ENCODE measurements at places on chromosomes 11 and 22.

DNA sequence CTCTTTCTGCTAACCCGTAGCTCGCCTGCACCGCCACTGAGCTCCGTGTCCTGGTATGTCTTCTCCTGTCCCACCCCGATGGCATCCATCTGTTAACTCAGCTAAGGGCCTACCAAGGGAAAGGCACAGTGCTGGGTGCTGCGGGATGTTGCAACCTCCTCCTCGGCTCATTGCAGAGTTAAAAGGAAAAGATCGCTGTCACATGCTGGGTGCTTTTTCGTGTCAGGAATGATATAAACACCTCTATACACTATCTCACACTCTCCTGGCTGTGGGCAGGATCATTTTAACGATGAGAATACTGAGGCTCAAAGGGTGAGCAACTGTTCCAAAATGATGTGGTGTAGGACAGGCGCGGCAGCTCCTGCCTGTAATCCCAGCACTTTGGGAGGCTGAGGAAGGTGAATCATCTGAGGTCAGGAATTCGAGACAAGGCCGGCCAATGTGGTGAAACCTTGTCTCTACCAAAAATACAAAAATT, 10.1 kb downstream of the TXN2 start:
- DNase-seq, result no peak

DNA sequence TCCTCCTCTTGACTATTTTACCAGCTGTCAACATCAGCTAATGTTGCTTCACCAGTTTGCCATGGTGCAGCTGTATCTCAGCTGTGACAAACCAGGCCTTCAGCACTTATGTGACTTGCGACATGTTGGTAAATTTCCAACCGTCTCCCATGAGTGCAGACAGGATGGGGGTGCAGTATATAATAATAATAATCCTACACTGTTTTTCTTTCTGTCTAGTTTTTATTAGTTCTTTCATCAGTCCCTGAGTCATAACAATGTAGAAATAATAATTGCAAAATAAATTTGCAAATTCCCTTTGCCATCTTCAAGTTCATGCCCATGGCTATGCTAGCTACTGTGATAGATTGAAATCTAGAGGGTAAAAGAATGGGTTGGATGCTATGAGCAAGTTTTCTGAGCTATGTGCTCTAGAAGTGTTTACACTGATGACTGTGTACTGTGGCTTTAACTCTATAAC, 4.9 kb downstream of the MMP13 start:
- DNase-seq, result no peak

DNA sequence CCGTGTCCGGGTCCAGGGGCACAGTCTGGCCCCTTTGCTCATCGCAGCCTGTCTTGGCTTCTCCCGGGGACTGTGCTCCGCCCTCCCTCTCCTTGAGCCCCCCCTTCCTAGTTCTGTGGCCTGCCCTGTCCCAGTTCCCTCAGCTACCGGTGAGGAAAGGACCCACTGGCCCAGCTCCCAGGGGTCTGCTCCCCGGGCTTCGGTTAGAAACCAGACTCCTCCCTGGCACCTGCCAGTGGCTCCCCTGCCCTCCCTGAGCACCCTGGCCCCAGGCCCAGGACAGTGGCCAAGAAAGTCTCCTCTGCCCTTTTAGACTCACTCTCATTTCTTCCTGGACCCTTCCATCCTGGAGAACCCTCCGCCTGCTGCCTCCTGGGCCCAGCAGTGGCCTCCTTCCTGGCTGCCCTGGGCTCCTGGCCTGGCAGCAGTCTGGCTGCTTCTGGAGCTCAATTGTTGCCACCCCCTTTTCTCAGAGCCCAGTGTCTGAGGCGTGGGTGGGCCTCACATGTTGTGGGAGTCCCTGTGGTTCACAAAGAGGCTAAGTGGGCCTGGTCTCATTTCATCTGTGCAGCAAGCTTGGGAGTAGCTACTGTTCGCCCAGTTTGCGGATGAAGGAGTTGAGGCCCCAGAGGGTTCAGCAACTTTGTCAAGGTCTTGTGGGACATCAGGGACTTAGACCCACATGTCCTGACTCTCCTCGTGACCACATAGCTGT, 12.6 kb downstream of the PRDM11 start:
- DNase-seq, result no peak

GRCh38 chr22:21642584-21643448, 714 bp downstream of the SDF2L1 start:
- DNase-seq, result peak; percentile 37

DNA sequence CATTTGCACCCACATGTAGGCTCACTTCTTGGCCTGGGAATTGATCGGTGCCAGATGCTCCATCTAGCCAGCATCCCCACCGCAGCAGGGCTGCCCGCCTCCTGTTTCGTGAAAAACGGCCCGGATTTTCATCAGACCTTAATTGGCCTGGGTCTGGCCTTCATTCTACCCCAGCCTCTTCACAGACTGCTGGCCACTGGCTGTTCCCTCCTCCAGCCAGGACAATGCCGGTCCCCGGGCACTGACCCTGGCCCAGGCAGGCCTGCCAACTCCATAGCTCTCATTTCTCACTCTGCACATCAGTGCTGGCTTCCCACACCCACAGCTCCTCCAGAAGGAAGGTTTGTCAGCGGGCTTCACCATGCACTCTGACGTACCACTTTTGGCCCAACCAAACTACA, 27.9 kb downstream of the TIMP3 start:
- no peak for DNase-seq
